Tongue (tissue), 3 donors: ENCODE measurements at places on chromosomes 13 and 19. TPM values are rescaled to one million over a fixed set of nuclear protein-coding genes. Genes with fewer than 3 reads are reported as not detected.

DNA sequence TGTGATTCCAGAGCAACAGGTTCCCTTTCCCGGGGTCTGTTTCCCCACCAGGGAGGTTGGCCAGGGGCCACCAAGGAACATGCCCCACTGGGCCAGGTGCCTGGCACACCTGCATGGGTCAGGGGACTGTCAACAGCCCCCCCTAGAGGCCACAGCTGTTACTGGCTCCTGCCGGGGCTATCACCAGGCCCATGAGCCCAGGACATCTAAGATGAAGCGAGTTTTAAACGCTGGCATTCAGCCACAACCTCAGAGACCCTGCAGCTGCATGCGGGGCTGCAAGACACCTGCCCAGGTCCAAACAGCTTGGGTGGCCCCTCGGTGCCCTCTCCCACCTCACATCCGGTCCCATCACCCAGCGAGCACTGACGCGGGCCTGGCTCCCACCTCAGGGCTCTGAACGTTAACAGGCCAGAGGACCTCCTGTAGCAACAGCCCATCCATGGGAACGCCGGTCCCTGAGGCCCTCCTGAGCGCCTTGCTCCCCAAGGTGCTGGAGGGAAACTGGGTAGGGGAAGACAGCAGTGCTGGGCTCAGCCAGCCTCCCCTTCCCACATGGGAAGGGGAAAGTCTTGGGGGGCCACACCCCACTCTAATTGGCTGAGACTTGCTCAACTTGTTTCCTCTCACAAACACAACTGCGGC, 12.0 kb downstream of the KHSRP start:
- DNase-seq, result peak; percentile 51

DNA sequence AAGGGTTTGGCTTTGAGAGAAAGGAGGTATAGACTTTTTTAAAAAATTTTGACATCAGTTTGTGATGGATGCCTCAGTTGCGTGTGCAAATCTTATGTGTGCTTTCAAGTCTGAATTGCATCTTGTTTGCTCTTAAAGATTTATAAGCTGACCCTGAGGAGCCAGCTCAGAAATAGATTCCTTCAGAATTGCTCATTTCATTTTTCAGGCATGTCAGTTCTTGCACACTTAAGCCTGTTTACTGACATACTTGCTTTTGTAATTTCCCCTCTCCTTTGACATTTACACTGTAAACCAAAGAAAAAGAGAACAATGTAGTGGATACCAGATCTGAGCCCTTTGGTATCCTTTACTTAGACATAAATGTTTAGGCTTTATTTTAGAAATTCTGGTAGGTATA, 87.6 kb downstream of the RNF17 start:
- DNase-seq, result peak; percentile 34

- no peak for DNase-seq
Observed at GRCh38 chr19:2041433-2041682, 9.7 kb downstream of the MKNK2 start.

DNA sequence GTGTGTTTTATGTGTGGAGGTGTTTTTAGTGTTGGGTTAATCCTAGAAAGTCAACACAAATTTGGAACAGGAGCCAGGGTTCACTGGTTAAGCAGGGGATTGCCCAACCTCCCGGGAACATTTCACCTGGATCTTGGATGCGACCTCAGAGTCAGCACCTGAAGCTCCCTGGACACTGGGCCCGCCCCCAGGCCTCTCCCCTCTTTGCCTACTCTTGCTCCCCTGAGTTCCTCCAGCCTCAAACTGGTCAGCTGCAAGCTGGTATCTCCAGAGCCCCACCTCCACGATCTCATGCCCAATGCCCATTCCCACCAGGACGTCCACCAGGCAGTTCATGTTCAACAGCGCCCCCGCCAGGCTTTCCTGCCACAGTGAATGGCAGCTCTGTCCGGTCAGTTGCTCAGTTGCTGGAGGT, 9.7 kb downstream of the HSD17B14 start:
- DNase-seq, result no peak

- peak; percentile 34 for DNase-seq
Observed at GRCh38 chr19:15623711-15624318, 8.8 kb downstream of the CYP4F8 start.

DNA sequence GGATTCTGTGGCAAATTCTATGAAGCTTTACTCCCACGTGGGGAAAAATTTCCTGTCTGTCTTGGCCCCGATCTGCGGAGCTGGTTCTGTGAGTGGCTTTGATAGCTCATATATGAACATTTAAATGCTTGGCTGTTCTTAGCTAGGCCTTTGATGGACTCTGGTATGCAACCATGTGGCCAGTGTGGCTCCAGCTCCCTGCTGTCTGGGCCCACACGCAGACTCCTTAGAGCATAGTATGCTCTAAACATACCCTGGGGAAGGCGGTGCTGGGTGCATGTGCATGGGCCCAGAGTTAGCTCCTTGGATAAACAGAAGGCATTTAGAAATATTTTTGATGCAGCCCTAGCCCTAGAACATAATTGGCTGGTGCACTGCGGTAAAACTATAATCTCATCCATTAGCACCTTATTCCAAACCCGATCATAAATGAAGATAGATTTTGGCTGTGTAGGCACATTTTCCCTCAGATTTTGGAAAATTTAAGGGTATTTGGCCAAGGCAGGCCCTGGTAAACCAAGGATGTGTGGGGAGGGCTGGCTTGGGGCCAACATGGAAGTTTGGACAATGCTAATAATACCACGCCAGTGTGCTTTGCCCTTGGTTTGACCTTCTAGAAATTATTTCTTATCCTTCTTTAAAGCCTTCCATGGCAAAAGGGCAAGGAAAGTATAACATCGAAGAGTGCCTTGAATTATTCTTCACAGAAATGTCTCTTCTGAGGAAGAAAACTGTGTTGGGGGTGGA, 153.5 kb downstream of the LMO7 start:
- peak; percentile 36 for DNase-seq

DNA sequence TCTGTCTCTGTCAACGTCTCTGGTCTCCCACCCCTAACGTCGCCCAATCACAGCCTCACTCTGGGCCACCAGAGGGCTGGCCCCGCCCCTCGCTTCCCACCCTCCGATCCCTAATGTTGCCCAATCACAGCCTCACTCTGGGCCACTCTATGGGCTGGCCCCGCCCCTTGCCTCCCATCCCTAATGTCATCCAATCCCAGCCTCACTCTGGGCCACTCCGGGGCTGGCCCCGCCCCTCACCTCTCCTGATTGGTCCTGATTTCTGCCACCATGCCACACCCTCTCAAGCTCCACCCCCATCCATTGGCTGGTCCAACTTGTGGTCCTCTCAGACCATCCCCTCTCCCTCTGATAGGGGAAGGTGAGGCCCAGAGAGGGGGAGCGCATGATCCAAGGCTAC, 24.9 kb downstream of the CELF5 start:
- no peak for DNase-seq

GRCh38 chr19:45424191-45425058, 708 bp upstream of the ERCC1 start:
- no peak for DNase-seq

GRCh38 chr19:39833464-39834286, at the start of gene DYRK1B:
Gene DYRK1B (minus strand): TSS chr19:39834162. CDS start chr19:39831867, 2,295 bp downstream.
- DNase-seq, result peak; percentile 99

GRCh38 chr13:91389186-91389585, 9.2 kb upstream of the GPC5 start:
- no peak for DNase-seq

GRCh38 chr19:34193876-34194275, 21.6 kb downstream of the LSM14A start:
- DNase-seq, result no peak

DNA sequence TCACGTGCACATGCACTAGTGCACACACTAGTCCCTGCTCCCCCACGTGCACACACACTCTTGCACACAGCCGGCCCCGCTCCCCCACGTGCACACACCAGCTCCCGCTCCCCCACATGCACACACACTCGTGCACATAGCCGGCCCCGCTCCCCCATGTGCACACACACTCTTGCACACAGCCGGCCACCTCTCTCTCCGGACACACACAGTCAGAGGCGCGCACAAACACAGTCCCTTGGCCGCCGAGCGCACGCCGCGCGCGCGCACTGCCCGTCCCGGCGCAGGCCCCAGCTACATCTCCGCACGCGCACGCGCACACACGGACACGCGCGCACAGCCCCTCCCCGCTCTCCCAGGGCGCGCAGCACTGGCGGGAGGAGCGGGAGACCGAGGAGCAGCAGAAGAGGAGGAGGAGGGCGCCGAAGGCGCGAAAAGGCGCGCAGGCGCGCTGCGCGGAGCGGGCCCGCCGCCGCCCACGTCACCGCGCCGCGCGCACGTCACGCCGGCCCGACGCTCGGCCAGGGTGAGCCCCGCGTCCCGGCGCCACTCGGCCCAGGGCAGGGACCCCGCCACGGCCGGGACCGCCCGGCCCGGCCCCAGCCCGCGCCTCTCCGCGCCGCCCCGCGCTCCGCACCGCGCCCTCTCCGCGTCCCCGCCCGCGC, at the start of gene TFDP1:
TFDP1 (plus strand) TSS at position 549 of the 665 bp plus-strand sequence. CDS start 1,085 bp downstream, outside the sequence.
- peak; percentile 92 for DNase-seq

DNA sequence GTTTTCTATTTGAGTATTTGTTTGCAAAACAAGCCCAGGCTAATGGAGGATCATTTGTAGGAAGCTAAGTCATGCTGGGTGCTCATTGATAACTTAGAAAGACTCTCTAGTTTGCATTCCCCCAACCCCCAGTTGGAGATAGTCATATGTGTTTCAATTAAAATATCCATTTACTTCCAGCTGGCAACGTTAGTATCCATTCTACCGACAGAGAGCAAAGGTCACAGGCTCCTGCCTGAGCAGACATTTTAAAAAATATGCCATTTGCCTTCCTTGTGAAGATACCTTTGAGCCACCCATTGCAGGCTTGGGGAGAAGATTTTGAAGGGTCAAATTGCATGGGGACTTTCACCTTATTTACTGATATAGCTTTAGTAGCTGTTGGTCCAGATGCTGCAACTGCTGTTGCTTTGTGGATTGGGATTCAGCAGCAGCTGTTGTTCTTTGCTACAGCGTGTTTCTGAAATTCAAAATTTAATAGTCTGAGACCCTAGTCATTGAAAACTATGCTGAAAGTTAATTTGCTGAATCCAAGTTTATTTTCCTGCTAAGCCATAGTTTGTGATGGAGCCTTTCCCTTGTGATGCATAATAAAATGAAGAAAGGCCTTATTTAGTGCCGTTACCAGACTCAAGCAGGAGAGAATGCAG, 335.1 kb downstream of the GPC6 start:
- DNase-seq, result peak; percentile 85

Gene LSM14A
- 86.1 TPM for total RNA-seq

Gene SMIM24
- not detected for total RNA-seq

Gene RFPL4A
- total RNA-seq, result 2.5 TPM

Gene TSSK6
- 1.7 TPM for total RNA-seq

Gene ZNF546
- 16.4 TPM for total RNA-seq

Gene PDE4C
- total RNA-seq, result 5.7 TPM
